ENCODE measurements at places on chromosomes 16 and 17.

DNA sequence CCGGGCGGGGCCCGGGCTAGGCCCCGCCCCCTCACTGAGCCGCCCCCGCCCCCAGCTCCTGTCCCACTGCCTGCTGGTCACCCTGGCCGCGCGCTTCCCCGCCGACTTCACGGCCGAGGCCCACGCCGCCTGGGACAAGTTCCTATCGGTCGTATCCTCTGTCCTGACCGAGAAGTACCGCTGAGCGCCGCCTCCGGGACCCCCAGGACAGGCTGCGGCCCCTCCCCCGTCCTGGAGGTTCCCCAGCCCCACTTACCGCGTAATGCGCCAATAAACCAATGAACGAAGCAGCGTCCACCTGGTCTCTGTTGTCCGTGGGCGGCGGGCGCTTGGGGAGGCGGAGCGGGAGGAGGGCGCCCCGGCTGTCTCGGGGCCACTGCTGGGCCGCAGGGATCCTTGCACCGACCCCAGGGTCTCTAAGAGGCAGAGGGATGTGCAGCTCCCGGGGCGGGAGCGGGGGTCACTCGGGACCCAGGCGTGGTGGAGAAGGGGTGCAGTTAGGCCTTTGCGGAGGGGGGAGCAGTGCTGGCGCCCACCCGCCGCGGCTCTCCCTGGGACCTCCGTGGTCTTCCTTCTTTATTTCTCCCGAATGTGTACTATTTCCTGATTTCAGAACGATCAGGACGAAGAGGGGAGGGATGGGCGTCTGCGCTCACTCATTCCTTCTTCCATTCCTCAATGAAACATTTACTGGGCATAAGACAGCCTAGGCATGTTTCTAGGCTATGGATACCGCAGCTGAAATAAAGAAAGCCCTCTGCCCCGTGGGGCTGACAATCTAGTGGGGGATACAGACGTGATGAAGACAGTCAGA, 2.0 kb downstream of the HBZ start:
- DNase-seq: no peak

- DNase-seq: no peak
These were observed 16.5 kb downstream of the CHMP6 start for GRCh38 chr17:81008140-81008539.

DNA sequence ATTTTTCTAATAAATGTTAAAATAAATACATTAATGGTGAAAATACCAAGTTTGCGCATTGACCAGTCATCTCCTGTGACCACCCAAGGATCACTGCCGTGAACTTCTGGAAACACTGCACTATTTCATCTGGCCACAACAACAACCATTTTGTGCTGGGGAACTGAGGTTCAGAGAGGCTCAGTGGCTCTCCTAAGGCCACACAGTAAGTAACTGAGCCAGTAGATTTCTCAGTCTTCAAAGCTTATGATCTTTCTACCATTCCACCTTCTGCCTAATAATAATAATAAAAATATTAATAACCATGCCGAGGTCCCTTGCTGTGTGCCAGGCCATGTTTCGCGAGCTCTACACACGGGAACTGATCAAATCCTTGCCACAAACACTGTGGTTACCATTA, 182.0 kb downstream of the IRF8 start:
- no peak for DNase-seq

- DNase-seq: no peak
These were observed 19.5 kb downstream of the TOM1L2 start for GRCh38 chr17:17952691-17953090.

- DNase-seq: no peak
These were observed 81.1 kb downstream of the CACNG1 start for GRCh38 chr17:67125417-67125816.

- no peak for DNase-seq
These were observed 394.5 kb upstream of the SOX9 start for GRCh38 chr17:71726341-71726740.

GRCh38 chr17:78653382-78653781, 76.2 kb upstream of the DNAH17 start:
- DNase-seq: no peak

DNA sequence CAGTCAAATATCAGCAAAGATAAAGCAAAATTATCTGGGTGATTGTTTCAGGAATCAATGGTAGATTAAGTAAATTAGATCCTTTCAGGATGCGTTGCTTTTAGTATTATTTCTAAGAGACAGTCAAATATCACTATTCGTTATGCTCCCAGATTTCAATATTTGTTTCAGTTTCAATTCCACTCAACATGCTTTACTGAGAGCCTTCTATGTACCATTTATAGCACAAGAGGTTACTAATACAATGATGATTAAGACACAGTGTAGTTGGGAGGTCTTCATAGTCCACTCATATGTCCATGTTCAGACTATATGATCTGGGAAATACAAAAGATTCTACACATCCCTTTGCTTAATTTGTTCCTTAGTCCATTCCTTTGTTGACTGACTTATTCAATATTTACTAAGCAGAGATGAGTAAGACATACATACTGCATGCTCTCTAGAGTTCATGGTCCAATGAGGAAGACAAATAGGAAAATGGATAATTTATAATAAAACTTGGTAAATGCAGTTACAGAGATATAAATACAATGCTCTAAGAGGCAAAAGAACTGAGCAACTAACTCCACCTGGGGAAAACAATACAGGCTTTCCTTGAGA, 88.2 kb upstream of the NOG start:
- DNase-seq: no peak

DNA sequence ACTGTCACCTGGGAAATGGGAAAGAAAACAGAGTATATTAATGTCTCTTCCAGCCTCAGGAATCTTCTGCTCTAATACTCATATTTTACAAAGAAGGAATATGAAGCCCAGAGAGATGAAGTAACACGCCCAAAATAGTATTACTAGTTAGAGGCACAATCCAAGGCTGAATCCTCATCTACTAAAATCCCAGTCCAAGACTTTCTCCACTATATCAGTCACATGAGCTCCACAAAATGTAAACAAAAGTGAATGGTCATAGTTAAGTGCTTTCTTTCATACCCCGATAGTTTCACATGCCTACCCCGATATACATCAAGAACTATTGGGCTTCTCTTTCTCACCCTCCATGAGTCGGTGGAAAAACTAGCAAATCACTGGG, 965 bp downstream of the INTS2 start:
- DNase-seq: no peak

- DNase-seq: no peak
These were observed 29.5 kb downstream of the SMURF2 start for GRCh38 chr17:64632606-64633005.

DNA sequence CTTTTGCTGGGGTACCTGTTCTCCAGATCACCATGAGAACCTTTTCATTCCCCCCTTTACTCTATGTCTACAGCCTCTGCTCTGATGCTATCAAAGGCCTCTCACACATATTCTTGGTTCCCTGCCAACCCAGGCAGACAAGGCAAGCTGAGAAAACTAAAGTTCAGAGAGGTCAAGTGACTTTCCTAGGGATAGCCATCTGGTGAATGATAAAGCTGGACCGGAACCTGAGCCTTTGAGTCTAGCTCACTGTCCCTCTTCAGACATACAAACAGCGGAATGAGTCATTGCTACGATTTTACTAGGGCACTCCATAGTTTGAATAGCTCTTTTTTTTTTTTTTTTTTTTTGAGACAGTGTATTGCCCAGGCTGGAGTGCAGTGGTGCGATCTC, 73.3 kb downstream of the XYLT1 start:
- no peak for DNase-seq

- DNase-seq: no peak
These were observed 10.0 kb upstream of the SKAP1 start for GRCh38 chr17:48439875-48440505.

DNA sequence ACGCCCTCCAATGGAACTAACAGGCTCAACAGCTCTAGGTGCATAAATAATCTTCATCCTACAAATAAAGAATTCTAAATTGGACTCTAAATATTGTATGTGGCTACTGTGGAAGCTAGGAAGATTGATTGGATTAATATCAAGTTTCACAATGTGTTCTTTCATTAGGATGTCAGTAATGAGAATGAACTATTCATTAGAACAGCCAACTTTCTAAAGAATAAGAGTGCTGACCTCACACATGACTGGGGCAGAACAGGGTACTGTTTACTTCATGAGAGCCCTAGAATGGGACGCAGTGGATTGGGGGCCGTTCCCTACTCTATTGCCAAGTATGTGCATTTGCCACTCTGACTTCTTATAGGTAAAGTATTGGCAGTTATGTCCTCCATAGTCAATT, 528.2 kb upstream of the RBFOX1 start:
- DNase-seq: no peak

- peak; percentile 70 for DNase-seq
These were observed 10.5 kb downstream of the ST3GAL2 start for GRCh38 chr16:70428178-70428998.

DNA sequence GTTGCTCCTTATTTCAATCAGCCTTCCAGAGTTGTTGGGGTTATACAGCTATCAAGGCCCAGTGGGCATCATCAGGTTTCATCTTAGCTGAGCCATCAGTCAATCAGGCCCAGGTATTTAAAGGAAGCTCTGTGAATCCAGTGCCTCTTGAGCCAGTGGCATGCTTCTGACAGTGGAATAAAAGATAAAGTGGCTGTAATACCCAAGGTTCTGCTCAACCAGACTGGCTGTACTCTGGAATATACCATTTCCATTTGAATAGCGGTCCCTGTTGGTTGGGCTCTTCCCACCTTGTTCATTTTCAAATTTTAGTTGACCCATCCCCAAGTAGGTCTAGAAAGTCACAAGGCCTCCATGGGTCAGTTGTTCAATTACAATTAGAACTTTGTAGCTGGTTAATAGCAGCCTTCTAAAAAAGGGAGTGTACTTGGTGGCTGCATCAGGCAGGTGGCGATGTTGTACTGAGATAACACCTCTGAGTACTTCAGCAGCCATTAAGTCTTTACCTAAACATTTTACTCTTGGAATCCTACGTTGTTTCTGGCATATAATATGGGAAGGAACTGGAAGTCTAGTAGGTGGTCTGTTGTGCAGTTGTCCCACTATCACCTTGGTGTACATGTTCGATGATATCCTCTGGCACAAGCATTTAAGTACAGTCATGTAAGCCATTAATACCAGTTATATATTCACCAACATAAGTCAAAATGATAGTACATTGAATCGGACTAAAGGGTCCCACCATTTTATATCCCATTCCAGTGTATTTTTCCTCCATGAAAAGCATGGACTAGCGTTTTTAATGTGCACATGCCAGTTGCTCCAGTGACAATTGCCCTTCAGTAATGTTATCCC, 294.1 kb downstream of the BCAS3 start:
- DNase-seq: peak; percentile 12

DNA sequence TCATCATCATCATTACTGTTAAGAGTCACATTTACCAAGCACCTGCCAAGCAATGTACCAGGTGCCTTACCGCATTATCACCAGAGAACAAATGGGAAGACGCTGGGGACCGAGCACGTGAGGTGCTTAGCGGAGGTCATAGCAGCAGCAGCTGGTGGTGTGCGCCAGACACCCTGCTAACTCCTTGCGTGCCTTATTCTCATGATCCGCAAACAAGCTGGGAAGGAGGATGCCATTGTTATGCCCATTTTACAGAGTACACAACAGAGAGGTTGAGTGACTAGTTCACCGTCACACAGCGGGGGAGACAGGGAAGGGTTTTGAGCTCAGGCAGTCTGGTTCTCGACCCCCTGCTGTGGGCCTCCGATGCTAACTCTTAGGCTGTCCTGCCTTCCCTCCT, 7.3 kb downstream of the ATP2A3 start:
- no peak for DNase-seq

DNA sequence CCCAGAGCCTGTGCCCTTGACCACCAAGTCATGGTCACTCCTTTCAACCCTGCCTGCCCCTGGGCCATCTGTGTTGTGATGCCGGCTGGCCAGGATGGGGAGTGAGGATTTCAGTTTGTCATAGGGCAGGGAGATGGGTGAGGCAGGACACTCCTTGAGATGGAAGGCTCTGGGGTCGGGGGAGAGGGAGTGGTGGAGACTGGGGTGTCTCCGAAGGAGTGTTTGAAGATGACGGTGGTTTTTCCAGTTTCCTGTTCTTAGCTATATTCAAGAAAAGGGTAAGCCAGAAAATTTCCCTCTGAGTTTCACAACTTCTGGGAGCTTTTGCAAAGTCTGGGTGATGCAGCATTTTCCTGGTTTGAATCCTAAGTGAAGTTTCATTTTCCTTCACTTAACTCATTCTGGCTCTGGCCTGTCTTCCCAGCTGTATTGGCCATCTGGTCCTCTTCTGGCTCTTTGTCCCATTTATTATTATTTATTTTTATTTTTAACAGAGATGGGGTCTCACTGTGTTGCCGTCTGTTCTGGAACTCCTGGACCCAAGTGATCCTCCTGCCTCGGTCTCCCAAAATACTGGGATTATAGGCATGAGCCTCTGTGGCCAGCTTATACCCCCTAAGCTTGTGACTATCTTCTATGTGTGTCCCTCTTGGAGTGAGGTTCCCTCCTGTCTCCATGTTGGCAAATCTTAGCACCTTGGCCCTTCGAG, 27.7 kb downstream of the ABCC1 start:
- no peak for DNase-seq

DNA sequence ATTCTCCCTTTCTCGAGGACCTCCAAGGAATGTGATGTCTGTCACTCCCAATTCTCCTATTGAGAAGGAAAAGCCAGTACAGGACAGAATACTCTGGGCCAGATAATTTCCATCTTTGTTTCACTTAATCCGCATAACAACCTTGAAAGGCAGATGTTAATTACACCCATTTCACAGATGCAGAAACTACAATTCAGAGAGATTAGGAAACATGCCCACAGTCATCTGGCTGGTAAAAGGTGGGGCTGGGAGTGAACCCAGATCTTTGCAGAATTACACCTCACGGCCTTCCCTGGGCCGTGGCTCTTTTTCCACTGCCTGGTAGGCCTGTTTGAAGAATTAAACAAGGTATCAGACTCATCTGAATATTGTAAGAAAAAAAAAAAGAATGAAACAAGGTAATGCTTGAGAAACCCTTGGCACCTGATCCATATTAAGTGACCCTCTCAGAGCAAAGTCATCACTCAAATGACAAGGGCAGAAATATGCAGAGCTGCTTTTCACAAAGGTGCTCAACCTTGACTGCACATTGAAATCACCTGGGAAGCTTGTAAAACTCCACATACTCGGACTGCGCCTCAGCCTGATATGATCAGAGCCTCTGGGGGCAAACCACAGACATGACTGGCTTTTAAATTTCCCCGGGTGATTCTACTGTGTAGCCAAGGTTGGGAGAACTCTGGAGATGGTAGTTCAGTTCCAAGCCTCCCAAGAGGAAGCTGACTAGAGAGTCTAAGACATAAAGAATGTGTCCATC, 16.6 kb upstream of the G6PC1 start:
- DNase-seq: no peak

GRCh38 chr16:4795181-4795827, at the start of gene SMIM22:
TSS of gene SMIM22 (plus strand) at chr16:4795369. CDS start at chr16:4795735, 366 bp downstream.
- no peak for DNase-seq
